ENCODE measurements at places on chromosomes 3 and 15. TPM values are rescaled to one million over a fixed set of nuclear protein-coding genes. Genes with fewer than 3 reads are reported as not detected.

DNA sequence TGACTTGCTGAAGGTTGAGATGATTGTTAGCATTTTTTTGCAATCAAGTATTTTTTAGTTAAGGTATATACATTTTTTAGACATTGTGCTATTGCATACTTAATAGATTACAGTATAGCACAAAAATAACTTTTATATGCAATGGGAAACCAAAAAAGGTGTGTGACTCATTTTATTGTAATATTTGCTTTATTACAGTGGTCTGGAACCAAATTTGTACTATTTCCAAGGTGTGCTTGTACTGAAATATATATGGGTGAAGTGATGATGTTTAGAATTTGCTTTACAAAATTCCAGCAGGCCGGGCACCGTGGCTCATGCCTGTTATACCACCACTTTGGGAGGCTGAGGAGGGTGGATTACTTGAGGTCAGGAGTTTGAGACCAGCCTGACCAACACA lies 29.1 kb upstream of the TBC1D23 start:
- no peak for ATAC-seq

- no peak for ATAC-seq
Measured at GRCh38 chr3:30455840-30456239, 150.6 kb upstream of the TGFBR2 start.

GRCh38 chr15:56794553-56795329 lies 61.4 kb upstream of the ZNF280D start:
- ATAC-seq = no peak

DNA sequence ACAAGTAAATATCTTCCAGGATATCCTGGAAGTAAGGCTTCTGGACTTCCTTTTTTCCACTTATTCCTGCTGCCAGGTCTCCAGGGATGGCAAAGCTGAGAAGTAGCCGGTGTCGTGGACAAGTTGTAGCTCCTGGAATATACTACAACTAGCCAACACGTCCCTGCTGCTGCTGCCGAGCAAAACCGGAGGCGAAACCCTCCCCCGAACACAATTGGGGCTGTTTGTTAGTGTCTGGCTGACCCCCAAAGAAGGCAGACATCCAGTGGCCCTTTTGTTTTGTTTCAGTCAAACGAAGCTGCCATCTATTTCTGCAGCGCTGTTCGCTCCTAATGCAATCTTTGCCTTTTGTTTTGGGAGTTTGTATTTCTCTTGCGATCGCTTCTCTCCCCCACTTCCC lies 45.3 kb upstream of the EIF5A2 start:
- no peak for ATAC-seq

GRCh38 chr3:67601919-67602608 lies 52.3 kb downstream of the SUCLG2 start:
- ATAC-seq = no peak

GRCh38 chr15:94125698-94126097 lies 105.7 kb upstream of the MCTP2 start:
- no peak for ATAC-seq

GRCh38 chr3:145159640-145160039 lies 1001.3 kb downstream of the PLOD2 start:
- peak; percentile 91 for ATAC-seq

GRCh38 chr3:161108840-161109239 lies 3.7 kb upstream of the B3GALNT1 start:
- peak; percentile 47 for ATAC-seq

GRCh38 chr3:54047568-54047967 lies 74.8 kb upstream of the CACNA2D3 start:
- no peak for ATAC-seq

GRCh38 chr3:186354100-186354499 lies 7.9 kb downstream of the DGKG start:
- no peak for ATAC-seq

- peak; percentile 94 for ATAC-seq
Measured at GRCh38 chr3:20405744-20406143, 219.7 kb upstream of the SGO1 start.

DNA sequence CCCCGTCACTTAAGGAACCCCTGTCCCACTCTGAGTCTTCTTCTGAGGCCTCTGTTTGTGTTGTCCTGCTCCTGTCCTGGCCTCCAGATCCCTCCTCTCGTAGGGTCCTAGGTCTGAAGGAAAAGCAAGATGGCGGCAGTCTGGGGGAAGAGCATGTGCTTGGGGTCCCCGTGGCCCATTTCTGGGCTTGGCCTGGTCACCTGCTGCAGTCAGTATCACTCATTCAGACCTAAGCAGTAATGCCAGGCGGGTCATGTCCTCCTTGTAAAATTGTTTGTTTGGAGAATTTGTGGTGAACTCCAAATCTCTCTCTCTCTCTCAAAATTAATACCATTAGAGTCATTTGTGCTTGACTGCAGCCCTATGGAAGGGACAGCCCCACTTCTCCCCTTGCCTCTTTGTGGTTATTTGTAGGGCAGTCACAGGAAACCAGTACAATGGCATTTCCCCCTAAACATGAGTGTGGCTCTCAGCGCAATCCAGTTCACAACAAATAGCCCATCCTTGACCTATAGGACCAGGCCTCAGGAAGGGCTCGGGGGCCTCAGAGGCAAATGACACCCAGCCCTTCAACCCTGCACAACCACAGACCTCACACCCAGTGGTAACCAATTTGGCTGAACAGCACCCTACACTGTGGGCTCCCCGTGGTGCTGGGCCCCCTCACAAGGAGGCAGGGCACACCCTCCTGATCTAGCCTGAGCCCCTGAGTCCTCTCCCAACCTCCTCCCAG lies 173.5 kb downstream of the OR4M2 start:
- ATAC-seq = no peak

GRCh38 chr3:25558796-25559195 lies 105.9 kb downstream of the TOP2B start:
- no peak for ATAC-seq

- ATAC-seq = no peak
Measured at GRCh38 chr3:185995352-185995751, 57.5 kb upstream of the TRA2B start.

DNA sequence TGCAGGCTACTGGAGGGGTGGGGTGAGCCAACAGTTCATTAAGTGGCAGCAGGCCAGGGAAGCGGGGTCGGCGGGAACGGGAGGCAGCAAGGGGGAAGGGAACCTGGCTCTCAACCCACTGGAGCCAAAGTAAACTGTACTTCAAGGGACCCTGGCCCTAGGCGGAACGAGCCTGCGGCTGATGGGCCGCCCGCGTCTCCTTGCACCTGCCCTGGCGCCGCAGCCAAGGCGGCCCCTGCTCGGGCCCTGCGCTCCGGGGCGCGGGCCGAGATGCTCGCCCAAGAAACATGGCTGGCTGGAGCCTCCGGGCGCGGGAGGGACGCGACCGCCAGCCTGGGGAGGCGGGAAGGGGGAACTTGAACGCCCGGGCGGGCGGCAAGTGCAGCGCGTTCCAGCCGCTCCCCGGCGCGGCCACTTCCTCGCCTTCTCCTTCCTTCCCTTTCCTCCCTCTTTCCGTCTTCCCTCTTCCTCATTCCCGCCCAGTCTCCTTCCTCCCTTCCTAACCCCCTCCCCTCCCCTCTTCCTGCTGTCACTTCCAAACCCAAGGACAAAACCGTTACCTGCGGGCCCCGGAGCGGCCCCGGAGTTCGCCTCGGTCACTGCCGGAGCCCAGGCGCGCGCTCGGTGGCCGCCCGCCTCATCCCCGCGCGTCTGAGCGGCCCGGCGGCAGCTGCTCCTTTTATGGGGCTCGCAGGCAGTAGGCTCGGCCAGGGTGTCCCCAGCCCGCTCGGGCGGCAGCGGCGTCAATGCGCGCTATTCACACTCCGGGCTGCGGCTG lies 489.7 kb downstream of the MAGI1 start:
- ATAC-seq = peak; percentile 89

- ATAC-seq = no peak
Measured at GRCh38 chr15:101058735-101059134, 139.6 kb downstream of the LRRK1 start.

DNA sequence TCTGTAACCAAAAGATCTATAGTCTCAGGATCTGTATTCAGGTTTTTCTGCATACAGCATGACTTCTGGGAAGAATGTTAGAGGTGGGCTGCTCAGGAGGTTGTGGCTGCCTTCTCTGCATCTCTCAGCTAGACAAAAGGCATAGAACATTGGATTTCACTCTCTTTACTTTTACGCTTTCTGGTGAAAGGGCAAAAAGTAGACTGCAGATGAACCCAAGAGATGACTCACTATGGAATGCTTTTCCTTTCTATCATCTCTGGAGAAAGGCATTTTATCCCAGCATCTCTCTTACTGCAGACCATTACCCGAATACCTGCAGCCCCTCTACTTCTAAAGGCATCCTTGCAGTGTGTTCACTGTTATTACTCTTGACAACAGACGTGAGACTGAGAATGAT lies 222.2 kb downstream of the WNT5A start:
- no peak for ATAC-seq

DNA sequence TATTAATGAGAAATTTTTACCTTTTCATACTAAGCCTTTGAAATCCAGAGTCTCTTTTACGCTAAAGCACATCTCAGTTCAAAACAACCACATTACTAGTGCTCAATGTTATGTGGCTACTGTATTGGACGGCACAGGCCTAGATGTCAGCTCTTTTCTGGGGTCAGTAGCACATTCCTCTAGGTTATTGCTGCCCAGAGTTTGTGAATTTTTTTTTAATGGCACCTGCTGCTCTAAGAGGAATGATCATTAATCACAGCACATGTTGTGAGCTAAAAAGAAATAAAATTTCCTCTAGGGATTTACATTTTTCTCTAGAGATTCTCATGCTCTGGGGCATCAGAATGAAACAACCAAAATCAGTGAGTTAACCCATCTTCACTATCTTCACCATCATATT lies 436.8 kb upstream of the THBS1 start:
- ATAC-seq = peak; percentile 42

DNA sequence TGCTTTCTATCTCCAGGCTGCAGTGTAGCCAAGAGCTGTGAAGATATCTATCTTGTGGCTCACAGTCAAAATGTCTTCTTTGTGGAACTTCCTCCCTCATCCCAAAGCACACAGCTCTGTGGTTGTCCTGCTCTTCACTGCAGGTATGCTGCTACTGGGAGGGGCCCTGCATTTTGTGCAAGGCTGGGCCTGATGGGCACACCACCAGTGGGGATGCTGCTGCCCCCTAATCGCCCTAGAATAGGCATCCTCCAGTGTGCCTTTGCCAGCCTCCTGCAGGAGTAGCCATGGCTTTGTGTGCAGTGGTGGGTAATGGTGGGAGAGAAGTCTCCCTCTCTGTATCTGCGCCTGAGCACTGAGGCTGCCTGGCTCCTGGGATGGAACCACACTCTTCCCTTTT lies 297.3 kb downstream of the DOCK3 start:
- ATAC-seq = no peak

- ATAC-seq = peak; percentile 64
Measured at GRCh38 chr3:78791753-78792152, 976.0 kb downstream of the ROBO1 start.

GRCh38 chr3:183870563-183870962 lies 14.1 kb downstream of the PARL start:
- ATAC-seq = no peak

DNA sequence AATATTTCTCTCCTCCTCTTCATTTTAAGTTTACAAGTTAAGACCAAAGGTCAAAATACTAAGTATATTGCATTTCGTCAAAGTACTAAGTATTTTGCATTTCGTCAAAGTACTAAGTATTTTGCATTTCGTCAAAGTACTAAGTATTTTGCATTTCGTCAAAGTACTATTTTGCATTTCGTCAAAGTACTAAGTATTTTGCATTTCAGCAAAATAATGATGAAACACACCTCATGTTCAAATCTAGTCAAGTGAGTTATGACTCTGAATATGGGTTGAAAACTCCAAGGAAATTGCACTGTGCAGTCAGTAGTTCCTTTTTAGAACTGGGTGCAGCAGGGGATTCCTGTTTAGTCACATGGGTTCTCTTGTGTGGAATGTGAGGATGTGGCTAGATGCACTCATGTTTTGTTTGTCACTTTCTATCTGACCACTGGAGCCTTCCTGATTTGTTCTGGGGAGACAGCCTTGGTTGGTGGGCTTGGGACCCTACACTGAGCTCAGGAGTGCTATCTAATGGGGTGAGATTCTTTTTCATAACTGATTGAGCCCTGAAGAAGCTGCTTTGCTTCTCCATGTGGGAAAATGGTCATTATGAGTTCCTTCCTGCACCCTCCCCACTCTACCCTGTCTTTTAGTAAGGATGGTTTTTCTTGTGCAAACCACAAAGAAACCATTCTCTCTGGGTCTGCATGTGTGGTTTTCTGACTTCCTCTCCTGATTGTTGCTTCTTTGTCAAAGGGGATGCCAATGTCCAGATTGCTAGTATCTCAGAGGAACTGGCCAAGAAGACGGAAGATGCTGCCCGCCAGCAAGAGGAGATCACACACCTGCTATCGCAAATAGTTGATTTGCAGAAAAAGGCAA lies 73.4 kb downstream of the CCK start:
- ATAC-seq = peak; percentile 31

DNA sequence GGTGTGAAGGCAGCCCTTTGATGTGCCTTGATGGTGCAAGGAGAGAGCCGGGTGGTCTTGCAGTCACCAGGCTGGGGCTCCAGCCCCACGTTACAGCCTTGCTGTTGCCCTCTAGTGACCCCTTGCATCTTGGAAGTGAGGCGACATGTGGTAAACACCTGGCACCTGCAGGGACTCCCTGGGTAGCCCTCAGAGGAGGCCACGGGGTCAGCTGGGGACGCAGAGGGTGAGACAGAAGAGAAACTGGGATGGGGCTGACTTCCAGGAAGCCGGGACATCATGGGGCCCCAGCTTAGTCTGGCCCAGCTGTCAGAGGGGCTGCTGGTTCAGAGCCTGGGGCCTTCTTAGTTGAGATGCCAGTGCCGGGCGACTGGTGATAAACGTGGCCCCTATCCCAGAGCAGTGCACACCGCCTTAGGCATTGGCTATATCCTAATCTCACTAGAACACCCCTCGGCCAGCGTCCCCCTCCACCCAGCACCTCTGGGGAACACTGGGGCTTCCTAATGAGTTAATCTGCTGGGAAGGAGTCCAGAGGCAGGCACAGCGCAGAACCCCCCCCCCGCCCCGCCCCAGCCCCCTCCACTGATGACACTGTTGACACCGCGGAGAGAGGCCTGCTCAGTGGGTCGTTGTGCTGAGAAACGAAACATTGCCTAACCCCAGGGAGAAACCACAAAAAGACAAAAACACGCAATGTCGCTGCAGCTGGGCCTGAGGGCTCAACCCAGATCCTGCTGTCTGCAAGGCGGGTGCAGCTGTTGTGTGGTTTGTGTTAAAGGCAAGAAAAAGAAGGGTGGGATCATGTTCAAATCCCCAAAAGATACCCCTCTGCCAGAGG lies 60.5 kb upstream of the KLF13 start:
- peak; percentile 31 for ATAC-seq

Gene CSPG4
- total RNA-seq = 0.13 TPM

Gene CLDN18
- 4.1 TPM for total RNA-seq

Gene MYRIP
- 3.2 TPM for total RNA-seq

Gene CPEB1
- 0.70 TPM for total RNA-seq

Gene RAB27A
- total RNA-seq = 1.6 TPM

Gene CTXN2
- total RNA-seq = not detected

Gene GPR149
- not detected for total RNA-seq

Gene EFCAB12
- total RNA-seq = 0.67 TPM
